Thymus (tissue), 14 donors: ENCODE measurements at places on chromosomes 1 and 21.

GRCh38 chr1:27038020-27038419 is 25.4 kb upstream of the TENT5B start:
- DNase-seq = no peak

GRCh38 chr1:44213222-44214112 is at the start of gene DMAP1:
TSS of gene DMAP1 (plus strand) at chr1:44213471. CDS start at chr1:44213754, 283 bp downstream.
- DNase-seq = peak; percentile 75

DNA sequence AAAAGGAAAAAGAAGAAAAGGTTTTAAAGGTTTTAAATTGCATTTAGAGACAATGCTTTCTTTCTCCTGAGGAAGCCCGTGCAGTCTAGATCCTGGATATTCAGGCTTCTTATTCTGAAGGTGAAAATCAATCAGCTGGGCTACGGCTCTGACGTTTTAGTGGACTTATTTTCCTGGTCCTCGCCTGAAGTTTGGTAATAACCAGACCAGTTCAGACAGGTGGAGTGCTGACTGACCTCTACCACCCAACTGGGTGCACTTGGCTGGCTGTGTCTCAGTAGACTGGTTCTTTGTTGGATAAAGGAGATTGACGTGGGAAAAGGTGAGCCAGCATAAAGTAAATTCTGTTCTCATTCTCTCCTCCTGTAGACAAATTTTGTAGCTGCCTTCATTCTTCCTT is 7.2 kb upstream of the ATP1A1 start:
- no peak for DNase-seq

DNA sequence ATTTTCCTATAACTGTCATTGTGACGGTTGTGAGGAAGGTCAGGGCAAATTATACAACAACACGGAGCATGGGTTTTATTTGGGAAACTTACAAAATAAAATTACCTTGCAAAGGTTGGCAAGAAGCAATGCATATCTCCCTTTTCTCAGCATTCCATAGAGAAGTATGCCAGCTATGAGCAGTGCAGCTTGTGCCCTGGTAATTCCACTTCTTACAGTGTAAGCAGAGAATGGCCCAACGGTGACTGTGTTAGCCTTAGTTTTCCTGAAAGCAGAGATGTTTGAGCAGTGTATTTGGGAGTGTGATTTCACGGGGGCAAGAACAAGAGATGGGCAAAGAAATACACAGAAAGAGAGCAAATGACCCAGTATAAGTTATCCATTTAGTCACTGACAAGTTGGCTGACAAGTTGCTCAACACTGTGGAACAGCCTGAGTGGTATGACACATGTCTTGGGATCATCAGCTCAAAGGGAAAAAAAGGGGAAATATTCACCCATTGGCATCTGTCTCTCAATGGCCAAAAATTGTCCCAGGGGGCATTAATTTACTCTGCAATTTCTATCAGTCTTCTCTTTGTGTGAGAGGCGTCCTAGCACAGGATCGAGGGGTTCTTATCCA is 210.9 kb upstream of the NRIP1 start:
- DNase-seq = no peak

DNA sequence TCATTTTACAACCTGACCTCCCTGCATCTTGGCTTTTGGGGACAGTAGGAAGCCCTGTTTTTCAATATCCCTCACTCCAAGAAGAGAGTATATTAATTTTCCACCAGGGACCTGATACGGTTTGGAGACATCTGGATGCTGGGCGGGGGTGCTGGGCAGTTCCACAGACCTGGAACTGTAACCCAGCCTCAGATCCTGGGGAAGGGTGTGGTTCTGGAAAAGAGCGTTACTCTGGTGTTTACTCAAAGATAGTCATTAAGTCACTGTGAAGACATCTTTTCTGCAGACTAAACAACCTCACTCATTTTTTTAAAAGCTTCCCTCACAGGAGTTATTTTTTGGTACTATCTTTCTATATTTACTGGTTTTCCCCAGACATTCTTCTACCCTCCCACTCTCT is 189.8 kb downstream of the CLIC6 start:
- DNase-seq = no peak
